Fibroblast of skin of back (primary cell): ENCODE measurements at places on chromosomes 2 and 18.

- DNase-seq = no peak
Observed at GRCh38 chr2:235343156-235343774, 150.6 kb upstream of the AGAP1 start.

DNA sequence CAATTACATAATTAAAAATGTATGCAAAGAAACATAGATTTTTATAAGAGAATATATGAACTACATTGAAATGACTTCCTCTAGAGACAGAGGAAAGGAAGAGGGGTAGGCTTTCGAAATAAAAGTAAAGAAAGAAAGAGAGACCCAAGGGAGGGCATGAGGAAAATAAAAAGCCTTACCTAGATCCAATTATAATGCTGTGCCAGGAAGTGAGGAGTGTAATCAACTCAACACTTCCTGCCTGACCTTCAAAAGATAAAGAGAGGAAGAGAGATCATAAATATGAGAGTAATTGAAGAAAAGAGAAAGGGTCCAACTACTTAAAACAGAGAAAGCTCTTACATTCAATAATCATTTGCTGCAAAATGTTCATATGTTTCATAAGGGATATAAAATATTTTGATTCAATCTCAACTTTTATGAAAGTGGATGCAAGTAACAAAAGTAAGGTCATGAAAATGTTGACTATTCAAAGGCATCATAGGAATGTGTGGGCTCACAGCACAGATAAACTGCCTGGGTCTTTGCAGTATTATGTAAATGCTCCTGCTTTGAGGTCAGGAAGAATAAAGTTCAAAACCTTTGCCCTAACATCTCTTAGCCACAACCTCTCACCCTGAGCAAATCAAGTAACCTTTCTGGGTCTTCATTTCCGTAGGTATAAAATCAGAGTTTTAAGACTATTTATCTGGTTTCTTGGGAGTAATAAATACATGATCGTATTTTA lies 1237.7 kb downstream of the LRP1B start:
- DNase-seq = peak; percentile 47

GRCh38 chr2:8693157-8693821 lies 11.4 kb downstream of the ID2 start:
- no peak for DNase-seq

DNA sequence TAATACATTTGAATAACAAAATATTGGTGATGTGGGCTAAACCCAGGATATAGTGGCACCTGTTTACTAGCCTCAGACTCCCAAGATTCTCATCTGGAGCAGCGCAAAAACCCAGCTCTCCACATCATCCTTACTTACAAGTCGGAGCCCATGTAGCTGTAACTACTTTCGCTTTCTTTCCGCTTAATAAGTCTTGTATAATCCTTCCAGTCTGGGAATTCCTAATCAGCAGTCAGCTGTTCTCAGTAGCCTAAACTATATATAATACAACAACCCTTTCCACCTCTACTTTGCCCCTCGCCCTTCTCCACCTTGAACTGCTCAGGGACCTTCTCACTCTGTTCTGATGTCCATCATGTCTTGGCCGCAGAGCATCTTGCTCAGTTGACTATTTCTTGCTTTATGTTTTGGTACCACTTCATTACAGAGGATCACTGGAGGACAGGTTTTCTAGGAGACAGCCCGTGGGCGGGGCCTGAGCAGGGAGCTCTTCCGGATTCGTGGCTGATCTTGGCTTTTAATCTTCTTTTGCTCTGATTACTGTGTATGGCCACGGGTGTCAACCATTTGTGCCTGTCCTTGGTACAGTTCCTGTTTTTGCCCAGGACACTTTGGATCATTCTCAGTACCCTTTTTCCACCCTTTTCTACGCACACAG lies 119.9 kb upstream of the SERTAD2 start:
- DNase-seq = no peak

GRCh38 chr18:56373601-56374000 lies 264.8 kb downstream of the TXNL1 start:
- DNase-seq = no peak

DNA sequence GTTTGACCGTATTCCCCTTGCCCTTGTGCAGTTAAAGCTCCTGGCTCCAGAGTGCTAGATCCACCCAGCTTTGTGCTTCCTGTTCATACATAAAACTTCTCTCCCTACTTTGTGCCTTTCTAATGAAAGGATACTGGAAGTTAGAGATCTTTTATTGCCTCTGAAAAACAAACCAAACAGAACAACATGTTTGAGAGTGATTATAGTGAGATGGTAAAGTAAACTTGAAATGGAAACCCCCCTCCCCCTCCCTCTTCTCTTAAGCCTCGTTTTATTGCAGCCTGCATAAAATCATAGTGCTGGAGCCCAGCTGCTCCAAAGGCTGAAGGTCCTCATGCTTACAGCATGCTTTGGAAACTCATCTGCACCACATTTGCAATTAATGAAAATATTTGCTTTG lies 125.1 kb downstream of the TANC1 start:
- DNase-seq = no peak

DNA sequence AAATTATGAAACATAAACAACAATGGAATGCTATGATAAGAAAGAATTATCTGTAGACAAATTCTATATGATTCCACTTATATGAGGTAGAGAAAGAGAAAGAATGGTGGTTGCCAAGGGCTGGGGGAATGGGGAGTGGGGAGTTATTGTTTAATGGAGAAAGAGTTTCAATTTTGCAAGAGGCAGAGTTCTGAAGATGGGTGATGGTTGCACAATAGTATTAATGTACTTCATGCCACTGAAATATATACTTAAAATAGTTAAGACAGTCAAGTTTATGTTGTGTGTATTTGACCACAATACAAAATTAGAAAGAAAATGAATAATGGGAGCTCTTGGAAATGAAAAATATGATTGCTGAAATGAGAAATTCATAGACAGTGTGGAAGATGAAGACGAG lies 22.6 kb upstream of the FAM117B start:
- DNase-seq = no peak

GRCh38 chr18:8765783-8766463 lies 60.6 kb downstream of the MTCL1 start:
- DNase-seq = peak; percentile 37

GRCh38 chr2:242013771-242014170 lies 144.2 kb downstream of the RTP5 start:
- DNase-seq = no peak

DNA sequence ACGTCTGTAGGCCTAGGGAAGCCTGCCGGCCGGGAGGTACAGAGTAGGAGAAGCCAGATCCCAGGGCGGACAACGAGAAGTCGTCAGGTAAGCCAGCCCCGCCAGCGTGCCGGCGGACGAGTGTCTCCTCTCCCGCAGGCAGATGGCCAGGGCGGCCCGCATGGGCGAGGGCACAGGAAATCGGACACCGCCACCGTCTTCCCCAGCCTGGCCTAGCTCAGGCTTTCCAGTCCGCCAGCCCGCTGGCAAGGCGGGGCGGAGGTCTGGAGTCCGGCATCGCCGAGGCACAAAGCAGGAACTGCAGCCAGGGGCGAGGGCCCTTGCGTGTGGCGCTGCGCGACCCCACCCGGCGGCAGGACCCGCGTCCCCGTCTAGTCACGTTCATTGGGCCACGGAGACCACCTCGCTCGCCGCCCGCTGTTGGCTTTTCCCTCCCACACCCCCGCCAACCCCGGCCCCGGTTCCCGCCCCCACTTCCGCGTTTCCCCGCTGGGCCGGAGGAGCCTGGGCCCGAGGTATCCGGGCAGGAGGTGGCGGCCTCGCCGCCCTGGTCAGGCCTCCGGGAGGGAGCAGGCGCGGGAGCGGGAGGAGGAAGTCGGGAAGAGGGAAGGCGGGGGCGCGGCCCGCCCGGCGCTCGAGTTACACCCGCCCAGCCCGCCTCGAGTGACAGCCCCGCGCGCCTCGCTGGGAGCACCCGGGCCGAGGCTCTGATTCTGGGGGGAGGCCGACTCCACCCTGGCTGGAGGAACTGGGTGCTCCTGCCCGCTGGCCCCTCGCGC lies at the start of gene GPD2:
TSS of gene GPD2 (plus strand) at position 662 of the 779 bp plus-strand sequence. CDS start 39,727 bp downstream, outside the sequence.
- DNase-seq = peak; percentile 90

GRCh38 chr2:25306777-25307368 lies 34.9 kb downstream of the DNMT3A start:
- no peak for DNase-seq

DNA sequence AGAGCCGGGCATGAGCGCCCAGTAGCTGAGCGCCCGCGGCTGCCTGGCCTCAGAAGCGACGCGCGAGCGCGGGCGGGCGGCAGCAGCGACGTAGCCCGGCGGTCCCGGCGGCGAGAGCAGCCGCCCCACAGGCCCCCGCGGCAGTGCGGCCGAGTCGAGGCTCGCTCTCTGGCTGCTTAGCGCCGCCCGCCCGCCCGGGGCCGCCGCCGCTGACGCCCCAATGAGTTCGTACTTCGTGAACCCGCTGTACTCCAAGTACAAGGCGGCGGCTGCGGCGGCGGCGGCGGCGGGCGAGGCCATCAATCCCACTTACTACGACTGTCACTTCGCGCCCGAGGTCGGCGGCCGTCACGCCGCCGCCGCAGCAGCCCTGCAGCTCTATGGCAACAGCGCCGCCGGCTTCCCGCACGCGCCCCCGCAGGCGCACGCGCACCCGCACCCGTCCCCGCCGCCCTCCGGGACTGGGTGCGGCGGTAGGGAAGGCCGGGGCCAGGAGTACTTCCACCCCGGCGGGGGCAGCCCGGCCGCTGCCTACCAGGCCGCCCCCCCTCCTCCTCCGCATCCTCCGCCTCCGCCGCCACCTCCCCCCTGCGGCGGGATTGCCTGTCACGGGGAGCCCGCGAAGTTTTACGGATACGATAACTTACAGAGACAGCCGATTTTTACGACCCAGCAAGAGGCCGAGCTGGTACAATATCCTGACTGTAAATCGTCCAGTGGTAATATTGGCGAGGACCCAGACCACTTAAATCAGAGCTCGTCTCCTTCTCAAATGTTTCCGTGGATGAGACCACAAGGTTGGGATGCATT lies 847 bp downstream of the HOXD8 start:
- DNase-seq = peak; percentile 76

DNA sequence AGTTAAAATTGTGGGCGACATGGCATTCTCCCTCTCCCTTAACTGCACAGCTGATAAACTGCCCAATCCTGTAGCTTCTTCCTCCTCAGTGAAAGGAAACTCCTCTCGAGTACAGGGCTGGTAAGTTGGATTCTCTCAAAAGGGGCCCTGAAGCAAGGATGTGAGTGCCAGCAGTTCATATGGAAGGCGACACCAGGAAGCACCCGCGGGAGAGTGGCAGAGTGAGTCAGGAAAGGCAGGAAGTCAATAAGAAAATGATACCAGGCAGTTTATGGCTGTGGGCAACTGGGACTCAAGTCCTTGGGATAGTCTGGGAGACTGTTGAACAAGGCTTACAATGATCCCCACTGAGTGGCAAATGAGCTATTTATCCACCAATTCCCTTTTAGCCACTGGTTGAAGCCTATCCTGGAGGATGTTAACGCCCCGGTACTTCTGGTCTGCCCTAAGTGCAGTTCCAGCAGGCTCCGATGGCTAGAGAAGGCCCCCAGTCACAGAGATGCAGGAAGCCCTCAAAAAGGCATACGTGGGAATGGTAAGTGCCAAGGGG lies 34.8 kb downstream of the ABHD3 start:
- DNase-seq = peak; percentile 35

DNA sequence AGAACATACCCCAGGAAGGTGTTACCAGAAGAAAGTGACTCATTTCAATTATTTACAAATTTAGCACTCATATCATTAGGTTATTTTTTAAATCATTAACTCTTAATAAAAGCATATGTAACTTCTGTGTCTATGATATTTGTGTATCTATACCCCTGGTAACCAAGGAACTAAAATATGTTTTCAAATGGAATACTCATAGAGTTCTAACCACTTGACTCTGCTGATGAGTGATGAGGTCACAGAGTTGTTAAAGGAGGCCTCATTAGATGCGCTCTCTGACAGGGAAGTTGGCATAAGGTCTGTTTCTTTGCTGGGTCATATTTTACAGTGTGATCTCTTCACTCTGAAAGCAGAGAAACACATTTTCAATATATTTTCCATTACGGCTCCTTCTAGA lies 73.4 kb downstream of the CCDC150 start:
- DNase-seq = no peak

GRCh38 chr2:205646680-205647079 lies 35.6 kb upstream of the NRP2 start:
- no peak for DNase-seq

DNA sequence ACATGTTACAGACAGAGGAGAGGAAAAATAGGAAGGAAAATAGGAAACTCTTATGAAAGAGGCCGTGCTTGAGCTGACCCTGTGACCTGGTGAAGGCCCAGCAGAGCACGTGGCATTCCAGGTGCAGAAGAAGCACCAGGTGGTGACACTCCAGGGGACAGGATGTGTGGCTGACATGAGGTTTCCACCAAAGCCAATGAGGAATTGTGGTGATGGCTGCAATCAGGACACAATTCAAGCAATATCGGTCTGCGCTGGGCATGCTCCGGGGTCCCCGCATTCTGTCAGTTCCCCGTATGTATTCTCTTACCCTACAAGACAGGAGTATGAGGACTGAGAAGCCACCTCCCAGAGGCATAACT lies 504.2 kb downstream of the EIPR1 start:
- DNase-seq = no peak

GRCh38 chr18:6022845-6023244 lies 127.5 kb upstream of the TMEM200C start:
- peak; percentile 67 for DNase-seq

- no peak for DNase-seq
Observed at GRCh38 chr18:27447930-27448329, 262.8 kb upstream of the CHST9 start.

- DNase-seq = no peak
Observed at GRCh38 chr2:111667001-111667400, 217.0 kb downstream of the ANAPC1 start.

DNA sequence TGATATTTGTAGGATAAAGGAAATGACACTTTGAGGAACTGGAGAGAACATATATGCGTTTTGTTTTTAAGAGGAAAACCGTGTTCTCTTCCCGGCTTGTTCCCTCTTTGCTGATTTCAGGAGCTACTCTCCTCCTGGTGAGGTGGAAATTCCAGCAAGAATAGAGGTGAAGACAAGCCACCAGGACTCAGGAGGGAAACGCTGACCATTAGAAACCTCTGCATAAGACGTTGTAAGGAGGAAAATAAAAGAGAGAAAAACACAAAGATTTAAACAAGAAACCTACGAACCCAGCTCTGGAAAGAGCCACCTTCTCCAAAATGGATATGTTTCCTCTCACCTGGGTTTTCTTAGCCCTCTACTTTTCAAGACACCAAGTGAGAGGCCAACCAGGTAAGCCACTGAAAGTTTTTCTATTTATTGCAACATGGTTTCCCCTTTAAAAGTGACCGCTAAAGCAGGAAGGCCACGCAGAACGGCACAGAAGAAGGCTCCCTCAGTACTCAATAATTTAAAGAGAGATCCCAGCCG lies 735 bp downstream of the NRP2 start:
- DNase-seq = no peak

DNA sequence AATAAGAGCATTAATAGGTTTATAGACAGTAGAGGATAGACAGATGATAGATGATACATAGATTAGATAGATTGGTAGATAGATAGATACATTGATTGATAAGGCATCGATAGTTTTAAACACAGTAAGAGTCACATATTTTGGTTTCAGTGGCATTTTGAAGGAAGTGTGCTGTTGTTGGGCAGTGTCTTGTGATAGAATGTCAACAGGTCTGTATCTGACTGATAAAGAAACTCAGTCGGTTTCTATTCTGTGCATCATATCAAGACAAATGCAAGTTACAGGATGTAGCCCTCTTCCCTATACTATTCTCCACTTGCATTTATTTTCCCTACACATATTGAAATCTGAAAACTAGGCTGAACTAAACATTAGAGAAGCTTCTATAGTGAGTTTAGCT lies 1229.0 kb upstream of the ZEB2 start:
- DNase-seq = no peak

- peak; percentile 74 for DNase-seq
Observed at GRCh38 chr2:174051741-174052583, 86.8 kb upstream of the SP3 start.

- DNase-seq = peak; percentile 83
Observed at GRCh38 chr18:11688972-11689668, at the start of gene GNAL. GNAL (plus strand) TSS chr18:11689264; CDS start chr18:11689564, 300 bp downstream.

GRCh38 chr2:238381341-238382115 lies 45.2 kb upstream of the ASB1 start:
- DNase-seq = no peak
